ENCODE measurements at places on chromosomes 7 and 10. TPM values are rescaled to one million over a fixed set of nuclear protein-coding genes. Genes with fewer than 3 reads are reported as not detected.

CREB5 gene
- total RNA-seq: 4.9 TPM

LIPM gene
- not detected for total RNA-seq

MKX gene
- 1.1 TPM for total RNA-seq

DNA sequence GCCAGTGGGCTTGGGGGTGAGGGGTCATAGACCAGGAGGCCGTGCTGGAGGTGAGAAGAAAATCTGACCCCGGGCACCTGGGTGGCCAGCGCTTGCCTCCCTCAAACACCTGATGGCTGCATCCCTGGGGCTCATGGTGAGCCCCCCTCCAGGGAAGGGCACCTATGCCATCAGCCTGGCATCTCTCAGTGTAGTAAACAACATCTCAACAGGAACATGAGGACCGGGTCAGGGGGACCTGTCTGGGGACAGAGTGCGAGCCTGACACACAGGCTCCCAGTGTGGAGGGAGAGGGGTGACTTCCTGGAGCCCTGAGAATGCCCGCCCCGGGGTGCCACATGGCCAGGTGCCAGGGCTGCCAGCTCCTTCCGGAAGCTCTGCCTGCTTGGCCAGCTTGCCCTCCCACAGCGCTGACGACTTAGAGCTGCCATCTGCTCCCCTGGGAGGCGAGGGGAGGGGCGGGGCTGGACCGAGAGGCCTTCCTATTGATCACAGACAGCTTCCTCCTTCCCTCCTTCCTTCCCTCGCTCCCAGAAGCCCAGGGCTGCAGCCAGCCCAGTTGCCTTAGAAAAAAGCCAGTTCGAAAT lies 12.3 kb downstream of the STX1A start:
- peak; percentile 20 for DNase-seq
- no peak overlapping the region for H3K27ac ChIP-seq
- no peaks in the 10 kb centered on the region for H3K36me3 ChIP-seq
- no peak overlapping the region for H3K4me3 ChIP-seq
- H3K27me3 ChIP-seq: no peaks in the 10 kb centered on the region

GRCh38 chr7:96663457-96663856 lies 46.2 kb downstream of the SEM1 start:
- no peak for DNase-seq
- no peaks in the 10 kb centered on the region for H3K27me3 ChIP-seq
- no peaks in the 10 kb centered on the region for H3K4me1 ChIP-seq
- H3K27ac ChIP-seq: no peak overlapping the region
- no peaks in the 10 kb centered on the region for H3K36me3 ChIP-seq

GRCh38 chr10:97096261-97097083 lies 89.3 kb downstream of the SLIT1 start:
- peaks cover 11% of the 10 kb centered on the region for H3K4me1 ChIP-seq
- no peaks in the 10 kb centered on the region for H3K36me3 ChIP-seq
- H3K27ac ChIP-seq: no peak overlapping the region
- H3K4me3 ChIP-seq: no peak overlapping the region

DNA sequence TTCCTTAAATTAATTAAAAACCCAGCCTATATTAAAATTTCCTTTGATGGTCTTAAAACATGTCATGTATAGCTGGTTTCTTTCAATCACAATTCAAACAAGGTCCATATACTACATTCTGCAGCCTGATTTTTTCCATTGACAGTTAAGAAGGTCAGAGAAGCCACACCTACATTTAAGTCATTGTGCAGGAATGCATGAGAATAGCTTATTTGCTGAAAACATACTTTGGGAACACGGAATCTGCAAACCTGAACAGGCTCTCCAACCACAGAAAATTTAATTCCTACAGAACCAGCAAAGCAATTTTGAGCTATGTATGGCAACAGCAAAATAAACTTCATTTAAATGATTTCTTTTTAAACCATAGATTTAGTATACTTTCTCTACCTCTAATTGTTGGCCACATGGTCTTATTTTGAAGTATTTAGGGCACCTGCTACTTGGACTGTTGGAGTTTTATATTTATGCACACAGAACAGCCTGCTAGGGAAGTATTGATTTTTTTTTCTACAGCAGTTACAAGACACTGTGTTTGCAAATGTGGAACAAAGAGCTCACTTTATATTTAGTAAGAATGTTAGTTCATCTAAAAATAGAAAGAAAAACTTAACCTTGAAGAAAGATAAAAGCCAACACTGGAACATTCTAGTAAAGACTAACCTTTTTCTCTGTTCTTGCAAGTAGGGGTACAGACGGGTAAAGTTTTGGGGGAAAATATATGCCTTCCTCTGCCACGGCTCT lies 240.9 kb upstream of the IMMP2L start:
- no peak overlapping the region for H3K4me3 ChIP-seq
- no peak overlapping the region for H3K27ac ChIP-seq
- no peak for DNase-seq
- no peaks in the 10 kb centered on the region for H3K27me3 ChIP-seq
- no peaks in the 10 kb centered on the region for H3K36me3 ChIP-seq

DNA sequence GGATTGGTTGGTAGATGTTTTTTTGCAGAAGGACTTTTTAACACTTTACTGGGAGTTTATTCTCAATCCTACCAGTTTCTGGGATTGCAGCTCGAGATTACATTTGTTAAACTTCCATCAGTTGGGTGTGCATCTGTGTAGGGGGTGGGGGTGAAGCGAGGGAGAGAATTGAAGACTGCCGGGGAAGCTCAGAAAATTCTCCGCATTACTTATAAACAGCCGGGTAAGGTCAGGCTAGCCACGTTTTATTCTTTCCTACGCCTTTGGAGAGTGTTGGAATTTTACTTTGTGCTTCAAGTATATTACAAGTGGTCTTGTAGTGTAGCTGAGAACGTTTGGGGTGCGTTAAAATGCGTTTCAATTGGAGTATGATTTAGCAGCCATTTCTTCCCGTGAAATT lies 1.1 kb downstream of the PALS2 start:
- H3K27me3 ChIP-seq: no peaks in the 10 kb centered on the region
- no peaks in the 10 kb centered on the region for H3K36me3 ChIP-seq
- peak overlapping the region; percentile 59 for H3K4me3 ChIP-seq
- peak overlapping the region; percentile 39 for H3K27ac ChIP-seq

GRCh38 chr10:98349508-98349922 lies 65.5 kb downstream of the PYROXD2 start:
- no peak overlapping the region for H3K27ac ChIP-seq
- H3K36me3 ChIP-seq: no peaks in the 10 kb centered on the region
- no peak for DNase-seq

- H3K4me3 ChIP-seq: no peak overlapping the region
- no peak for DNase-seq
- no peaks in the 10 kb centered on the region for H3K36me3 ChIP-seq
- H3K4me1 ChIP-seq: peaks cover 9% of the 10 kb centered on the region
Measured at GRCh38 chr10:9137368-9137767, 1082.9 kb downstream of the GATA3 start.

DNA sequence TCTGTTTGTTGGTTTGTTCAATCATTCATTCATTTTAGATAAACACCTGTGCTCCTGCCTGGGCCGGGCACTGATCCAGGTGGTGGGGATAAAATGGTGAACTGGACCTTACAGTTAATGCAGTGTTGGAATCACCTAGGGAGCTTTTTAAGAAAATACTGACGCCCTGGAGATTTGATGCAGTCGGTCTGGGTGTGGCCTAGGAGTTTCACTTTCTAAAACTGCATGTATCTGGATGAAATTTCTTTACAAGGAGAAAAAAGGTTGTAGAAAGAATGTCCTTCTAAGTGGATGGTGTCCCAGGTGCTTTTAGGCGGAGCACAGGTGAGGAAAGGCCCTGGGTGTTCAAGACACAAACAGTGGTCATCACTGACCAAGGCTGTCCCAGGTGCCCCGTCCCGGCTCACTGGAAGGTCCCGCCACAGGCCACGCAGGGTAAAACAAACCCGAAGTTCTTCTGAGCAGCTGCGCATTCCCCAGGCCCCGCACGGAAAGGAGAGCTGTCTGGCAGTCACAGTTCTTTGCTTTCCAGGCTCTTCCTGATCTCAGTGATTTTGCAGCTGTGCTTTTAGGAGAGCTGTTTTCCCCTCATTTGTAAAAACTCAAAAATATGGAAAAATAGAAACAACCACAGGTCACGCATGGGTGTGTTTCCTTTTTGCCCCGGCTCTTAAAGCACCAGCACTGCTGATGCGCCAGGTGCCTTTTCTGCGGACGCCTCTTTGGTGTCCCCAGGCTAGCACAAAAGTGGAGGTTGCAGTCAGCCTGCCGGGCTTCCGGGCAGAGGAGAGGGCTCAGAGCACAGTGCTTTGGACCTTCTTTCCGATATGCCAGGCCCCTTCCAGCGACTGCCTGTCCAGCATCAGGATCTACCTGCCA lies 161.9 kb downstream of the GRK5 start:
- no peaks in the 10 kb centered on the region for H3K36me3 ChIP-seq
- H3K4me1 ChIP-seq: peaks cover 85% of the 10 kb centered on the region
- H3K4me3 ChIP-seq: no peak overlapping the region
- H3K27ac ChIP-seq: peak overlapping the region; percentile 88
- H3K27me3 ChIP-seq: no peaks in the 10 kb centered on the region

DNA sequence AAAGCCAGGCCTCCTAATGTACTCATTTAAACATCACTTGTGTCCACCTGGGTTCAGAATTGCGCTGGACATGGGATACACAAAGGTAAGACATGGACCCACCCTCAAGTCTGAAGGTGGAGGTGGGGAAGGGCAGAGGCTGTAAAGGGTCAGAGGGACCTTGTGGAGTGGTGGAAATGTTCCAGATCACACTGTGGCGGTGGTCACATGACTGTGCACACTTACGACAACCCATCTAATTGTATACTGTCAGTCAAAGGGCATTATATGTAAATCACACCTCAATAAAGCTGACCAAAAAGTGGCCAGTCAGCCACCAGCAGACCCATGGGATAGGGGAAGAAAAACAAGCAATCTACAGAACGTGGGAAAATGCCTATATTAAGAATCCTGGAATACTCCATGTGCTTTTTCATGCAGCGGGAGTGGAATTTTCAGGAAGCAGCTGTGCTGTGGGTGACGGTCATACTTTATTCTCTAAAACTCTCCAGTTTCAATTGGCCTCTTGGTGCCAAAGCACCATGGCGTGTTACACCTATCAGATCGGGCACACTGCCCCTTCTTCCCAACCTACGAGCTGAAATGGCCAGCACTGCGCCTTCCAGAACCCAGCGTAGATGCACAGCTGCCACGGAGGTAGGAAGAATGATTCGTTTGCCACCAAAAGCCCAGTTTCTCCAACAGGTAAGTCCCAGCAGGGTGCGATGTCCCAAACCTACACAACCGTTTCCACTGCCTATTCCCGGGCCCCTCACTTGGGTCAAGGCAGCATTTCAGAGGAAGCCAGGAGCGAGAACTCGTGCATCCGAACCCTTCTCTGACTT lies 69.8 kb downstream of the PRKAG2 start:
- H3K36me3 ChIP-seq: no peaks in the 10 kb centered on the region
- H3K4me1 ChIP-seq: no peaks in the 10 kb centered on the region
- no peak for DNase-seq
- no peak overlapping the region for H3K4me3 ChIP-seq
